Stimulated activated CD8-positive, alpha-beta memory T cell treated with anti-CD3 and anti-CD28 coated beads, Interleukin-7, amount 100 ng/mL, for 4 hours (primary cell): ENCODE measurements at places on chromosomes 2 and 18.
A peak's percentile ranks its signal among the peaks of the same experiment; 100 is the strongest.

DNA sequence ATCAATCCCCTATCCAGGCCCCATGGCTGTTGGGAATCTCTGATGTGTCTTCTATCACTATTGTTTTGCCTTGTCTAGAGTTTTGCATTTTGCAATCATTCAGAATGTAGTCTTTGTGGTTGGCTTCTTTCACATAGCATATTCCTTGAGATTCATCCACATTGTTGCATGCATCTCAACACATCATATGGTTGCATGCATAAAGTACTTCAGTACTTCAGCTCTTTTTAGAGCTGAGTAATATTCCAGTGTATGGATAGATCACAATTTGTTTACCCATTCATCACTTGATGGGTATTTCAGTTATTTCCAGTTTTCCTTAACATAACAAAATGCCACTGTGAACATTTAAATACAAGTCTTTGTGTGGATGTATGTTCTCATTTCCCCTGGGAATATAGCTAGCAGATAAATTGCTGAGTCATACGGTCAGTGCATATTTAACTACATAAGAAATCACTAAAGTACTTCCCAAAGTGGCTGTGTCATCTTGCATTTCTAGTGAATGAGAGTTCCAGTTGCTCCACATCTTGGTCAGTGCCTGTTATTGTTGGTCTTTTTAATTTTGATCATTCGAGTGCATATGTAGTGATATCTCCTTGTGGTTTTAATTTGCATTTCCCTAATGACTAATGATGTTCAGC, 138.8 kb downstream of the BCL11A start:
- no peak for DNase-seq

DNA sequence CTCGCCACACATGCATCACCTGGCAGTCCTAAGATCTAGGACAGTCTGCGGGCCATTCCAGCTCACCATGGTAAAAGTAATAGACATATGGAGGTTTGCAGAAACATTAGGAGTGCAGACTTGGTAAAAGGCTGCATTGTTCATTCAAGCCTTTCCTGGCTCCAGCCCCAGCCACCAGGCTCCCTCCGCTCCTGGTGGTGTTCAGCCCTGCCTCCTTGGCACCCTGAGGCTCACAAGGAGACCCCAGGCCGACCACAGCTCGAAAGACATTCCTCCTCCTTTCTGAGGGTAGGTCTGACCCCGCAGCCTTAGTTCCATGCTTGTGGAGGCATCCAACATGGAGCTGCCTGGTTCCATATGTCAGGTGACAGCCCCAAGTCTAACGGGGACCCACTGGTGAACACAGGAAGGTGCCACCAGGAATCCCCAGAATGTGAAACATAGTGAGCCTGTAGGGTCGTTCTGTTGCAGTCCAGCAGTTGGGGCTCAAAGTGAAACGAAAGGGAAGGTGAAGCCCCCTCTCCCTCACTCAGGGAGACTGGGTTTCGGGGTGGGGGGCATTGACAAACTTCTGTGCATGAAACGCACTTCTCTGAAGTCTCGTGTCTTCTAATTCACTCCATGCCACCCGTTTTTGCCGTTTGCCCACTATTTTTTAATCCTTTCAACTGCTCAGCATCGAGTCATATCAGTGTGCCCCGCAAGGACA, 5.0 kb upstream of the SP100 start:
- no peak for DNase-seq

GRCh38 chr2:240651185-240651584, 25.9 kb downstream of the GPR35 start:
- DNase-seq = no peak

- DNase-seq = no peak
Measured at GRCh38 chr2:29130295-29130694, 15.1 kb downstream of the CLIP4 start.

GRCh38 chr18:9184998-9185613, 48.5 kb downstream of the ANKRD12 start:
- no peak for DNase-seq

GRCh38 chr2:229339618-229340017, 68.5 kb upstream of the PID1 start:
- DNase-seq = no peak

DNA sequence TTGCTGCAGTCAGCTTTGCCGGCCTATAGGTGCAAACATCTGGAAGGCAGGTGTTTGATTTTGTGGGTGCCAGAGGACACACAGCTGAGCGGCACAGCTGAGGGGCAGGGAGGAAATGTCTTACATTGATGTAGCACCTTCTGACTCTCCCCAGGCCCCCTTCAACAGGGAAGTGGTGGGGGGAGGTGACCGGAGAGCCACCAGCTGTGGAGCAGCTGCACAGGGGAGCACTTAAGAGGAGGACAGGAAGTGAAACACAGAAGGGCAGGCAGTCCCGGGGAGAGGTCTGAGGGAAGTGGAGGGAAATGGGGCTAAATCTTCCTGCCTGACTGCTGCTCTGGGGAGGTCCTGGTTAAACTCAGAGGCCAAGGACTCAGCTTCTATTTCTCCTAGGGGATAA, 409.1 kb downstream of the TNS1 start:
- DNase-seq = no peak

- DNase-seq = no peak
Measured at GRCh38 chr18:6830916-6831315, 101.4 kb downstream of the ARHGAP28 start.

GRCh38 chr2:3051266-3051665, 326.4 kb downstream of the EIPR1 start:
- no peak for DNase-seq

GRCh38 chr2:189298481-189298880, 118.9 kb upstream of the COL5A2 start:
- DNase-seq = no peak

GRCh38 chr2:98518101-98518500, 73.4 kb downstream of the INPP4A start:
- DNase-seq = peak; percentile 42

DNA sequence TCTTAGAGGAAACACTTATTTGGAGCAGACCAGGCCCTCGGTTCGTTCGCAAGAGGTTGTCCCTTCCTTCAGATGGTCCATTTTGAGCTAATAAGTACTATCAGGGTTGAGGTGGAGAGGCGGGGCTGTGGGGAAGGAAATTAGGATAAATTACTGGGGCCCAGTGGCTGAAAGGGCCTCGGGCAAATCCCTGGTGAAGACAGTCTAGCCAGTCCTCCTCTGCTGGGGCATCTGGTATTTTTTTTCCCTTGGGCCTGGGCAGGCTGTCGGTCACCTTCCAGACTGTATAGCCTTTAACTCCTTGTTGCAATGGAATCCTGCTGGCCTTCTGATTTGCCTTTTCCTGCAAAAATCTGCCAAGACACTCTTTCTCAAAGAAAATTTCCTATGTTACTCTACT, 1.7 kb upstream of the MYO3B start:
- no peak for DNase-seq

DNA sequence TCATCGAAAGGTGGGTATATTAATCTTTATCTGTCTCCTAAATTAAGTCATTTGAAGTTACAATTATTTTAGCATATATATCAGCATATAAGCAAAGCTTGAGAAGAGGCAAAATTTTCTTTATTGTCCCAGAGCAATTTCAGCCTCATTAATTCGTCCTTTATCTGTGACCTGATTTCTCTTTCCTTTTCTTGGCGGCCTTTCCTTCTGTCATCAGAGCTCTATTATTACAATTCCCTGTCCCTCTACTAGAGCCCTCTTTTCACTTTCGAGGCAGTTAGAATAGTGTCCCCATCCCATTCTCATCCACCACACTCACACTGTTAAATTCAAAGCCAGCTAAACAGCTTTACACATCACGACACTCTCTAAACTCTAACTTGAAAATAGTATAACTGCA, 1293.2 kb upstream of the FAM98A start:
- DNase-seq = no peak

DNA sequence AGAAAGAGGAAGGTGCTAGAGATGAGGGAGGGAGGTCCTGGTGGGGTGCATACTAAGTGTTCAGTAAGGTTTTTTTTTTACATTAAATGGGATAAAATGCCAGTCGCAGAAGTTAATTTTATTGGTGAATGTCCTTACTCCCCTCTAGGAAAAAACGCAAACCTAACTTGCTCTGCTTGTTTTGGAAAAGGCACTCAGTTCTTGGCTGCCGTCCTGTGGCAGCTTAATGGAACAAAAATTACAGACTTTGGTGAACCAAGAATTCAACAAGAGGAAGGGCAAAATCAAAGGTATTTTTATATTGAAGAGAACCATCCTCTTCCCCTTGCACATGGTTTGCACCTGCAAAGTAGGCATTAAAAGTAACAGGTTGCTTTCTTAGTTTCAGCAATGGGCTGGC, 12.7 kb upstream of the IL18R1 start:
- DNase-seq = no peak

DNA sequence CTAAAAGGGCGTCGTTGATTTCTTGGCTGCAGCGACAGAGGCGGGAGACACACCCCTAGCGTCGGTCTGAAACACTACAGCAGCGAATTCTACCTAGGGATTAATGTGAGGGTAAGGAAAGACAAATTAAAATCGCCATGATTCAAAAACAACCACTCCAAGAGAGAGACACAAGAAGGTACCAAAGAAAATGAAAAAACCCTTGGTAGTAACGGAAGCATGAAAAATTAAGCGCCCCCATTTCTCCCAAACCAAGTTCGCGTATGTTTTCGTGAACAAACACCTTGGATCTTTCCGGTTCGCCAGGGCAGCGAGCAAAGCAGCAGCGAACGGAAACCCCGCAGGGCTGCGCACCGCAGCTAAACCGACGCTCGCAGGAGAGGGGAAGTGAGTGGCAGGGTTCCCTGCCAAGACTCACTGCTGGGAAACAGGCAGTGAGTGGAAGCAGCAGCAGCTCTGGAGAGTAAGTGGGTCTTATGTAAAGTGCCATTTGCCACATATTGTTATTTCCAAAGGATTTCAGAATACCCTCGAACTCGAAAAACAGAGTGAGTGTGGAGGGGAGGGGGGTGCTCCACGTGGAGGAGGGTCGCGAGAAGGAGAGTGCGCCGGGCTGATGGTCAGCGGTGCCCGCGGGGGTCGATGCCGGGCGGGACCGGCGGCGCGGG, 1.0 kb downstream of the PPP3R1 start:
- DNase-seq = peak; percentile 72

DNA sequence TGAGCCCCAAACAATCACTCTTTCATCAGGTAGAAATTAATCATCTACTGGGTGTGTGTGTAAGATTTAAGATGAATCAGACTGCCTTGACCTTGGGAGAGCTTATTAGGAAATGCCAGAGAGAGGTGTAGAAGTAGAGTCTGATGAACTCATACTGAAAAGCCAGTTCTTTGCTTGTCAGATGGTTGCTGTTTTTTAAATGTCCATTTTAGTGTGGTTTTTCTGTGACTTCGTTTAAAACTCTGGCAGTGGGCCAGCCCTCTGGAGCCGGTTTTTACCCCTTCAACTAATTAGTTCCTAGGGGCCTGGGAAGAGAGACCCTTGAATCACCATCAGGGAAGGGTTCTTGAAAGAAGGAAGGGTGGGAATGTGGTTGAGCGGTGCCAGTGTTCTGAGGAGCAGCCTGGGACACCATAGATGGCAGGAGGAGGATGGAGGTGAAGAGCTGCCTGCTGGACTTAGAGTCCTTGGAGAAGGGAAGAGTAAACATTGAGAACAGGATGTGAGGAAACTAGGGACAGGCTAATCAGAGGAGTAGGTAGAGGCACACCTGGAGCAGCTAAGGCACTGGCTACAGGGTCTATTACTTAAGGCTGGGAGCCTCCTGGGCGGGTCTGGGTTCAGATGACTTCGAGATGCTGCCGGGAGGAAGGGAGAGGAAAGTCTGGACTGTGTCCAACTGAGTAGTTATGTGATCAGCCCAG, 66.1 kb downstream of the LRRFIP1 start:
- no peak for DNase-seq

- DNase-seq = no peak
Measured at GRCh38 chr2:11406958-11407381, 59.0 kb downstream of the E2F6 start.

- DNase-seq = peak; percentile 48
Measured at GRCh38 chr2:64454386-64455332, 697 bp downstream of the LGALSL start.

- no peak for DNase-seq
Measured at GRCh38 chr2:24874035-24874434, 46.0 kb downstream of the ADCY3 start.

GRCh38 chr2:44974064-44974715, 32.7 kb downstream of the SIX3 start:
- DNase-seq = no peak

GRCh38 chr2:41622301-41622700, 425.5 kb upstream of the PKDCC start:
- no peak for DNase-seq

DNA sequence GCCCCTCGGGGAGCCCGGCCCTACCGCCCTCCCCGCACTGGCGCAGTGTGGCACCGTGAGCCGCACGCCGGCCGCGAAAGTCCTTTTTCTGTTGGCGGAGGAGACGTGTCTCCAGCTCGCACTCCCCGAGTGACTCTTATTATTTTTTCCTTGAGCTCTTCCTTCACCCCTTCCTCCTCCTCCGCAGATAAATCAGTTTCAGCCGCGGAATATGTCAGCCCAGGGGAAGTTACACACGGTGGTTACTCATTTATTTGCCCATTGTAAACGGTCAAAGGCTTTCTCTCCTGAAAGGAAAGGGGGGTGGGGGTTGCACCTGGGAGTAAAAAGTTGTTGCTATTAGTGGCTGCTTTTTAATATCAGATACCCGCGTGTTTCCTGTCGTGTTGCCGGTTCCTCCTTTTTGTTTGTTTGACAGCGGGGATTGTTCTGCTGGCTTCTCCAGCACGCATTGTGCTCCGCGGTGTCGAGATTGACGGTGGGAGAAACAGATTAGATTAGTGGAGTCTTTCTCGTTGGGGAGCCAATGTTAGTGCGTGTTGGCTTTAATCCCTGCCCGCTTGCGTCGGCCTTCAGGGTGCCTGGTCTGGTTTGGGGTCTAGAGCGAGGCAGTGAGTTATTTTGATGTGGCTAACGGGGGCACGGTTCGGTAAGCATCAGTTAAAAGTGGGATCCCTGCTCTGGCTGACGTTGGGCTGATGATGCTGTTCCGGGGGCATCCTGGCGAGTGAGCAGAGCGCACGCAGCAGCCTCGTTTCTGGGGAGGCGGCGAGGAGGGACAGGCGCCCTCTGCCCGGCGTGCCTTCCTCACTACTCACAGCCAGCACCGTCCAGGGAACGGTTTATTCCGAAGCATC, 1.6 kb downstream of the CRIM1 start:
- peak; percentile 31 for DNase-seq

- DNase-seq = no peak
Measured at GRCh38 chr18:59182673-59183072, 37.3 kb upstream of the GRP start.

DNA sequence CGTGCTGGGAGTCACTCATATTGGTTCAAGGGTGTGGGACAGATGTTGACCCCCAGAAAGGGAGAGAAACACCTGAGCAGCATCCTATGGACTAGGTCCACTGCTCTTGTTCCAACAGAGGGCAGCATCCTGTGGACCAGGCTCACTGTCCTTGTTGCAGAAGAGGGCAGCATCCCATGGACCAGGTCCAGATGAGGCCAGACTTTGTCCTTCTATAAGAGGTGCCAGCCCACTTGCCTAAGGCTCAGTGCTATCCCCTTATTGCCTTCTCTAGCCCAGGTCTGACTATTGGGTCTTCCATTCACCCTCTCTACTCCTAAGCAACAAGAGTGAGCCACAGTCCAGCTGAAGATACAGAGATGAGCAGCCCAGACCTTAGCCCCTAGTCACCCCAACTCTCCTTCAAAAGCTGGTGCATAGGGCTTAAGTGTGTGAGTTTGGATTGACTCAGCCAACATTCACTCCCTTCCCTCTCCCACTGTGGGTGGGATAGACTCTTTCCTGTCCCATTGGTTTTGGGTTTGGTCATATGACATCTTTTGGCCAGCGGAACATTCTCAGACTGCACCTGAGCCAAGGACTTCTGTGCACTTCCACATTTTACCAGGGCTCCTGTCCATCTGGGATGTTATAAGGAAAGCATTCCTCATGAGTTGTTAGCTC, 132.4 kb upstream of the GPC1 start:
- DNase-seq = no peak
